ENCODE measurements at places on chromosomes 16 and 17. TPM values are rescaled to one million over a fixed set of nuclear protein-coding genes. Genes with fewer than 3 reads are reported as not detected.

IGSF6 gene
- 12.2 TPM for total RNA-seq

KRTAP4-9 gene
- not detected for total RNA-seq

CAMKK1 gene
- total RNA-seq: 3.8 TPM

C16orf92 gene
- total RNA-seq: not detected

FASN gene
- 604 TPM for total RNA-seq

TRAF4 gene
- total RNA-seq: 92.4 TPM

ACSM2A gene
- total RNA-seq: not detected

IL17C gene
- not detected for total RNA-seq

SPATA22 gene
- total RNA-seq: not detected

Data from lung (tissue), 17 donors.